ENCODE measurements at places on chromosomes 12 and 14. TPM values are rescaled to one million over a fixed set of nuclear protein-coding genes. Genes with fewer than 3 reads are reported as not detected.

Gene KCNA5
- not detected for total RNA-seq

Gene NABP2
- total RNA-seq: 99.6 TPM

Gene BMP4
- 0.87 TPM for total RNA-seq

Gene KRT3
- total RNA-seq: not detected

Gene ADAM21
- 0.08 TPM for total RNA-seq

Gene TSPAN11
- total RNA-seq: not detected

Gene CKAP4
- total RNA-seq: 95.9 TPM

Gene HSPA2
- 7.7 TPM for total RNA-seq

Gene TMEM30B
- 0.10 TPM for total RNA-seq

Gene DIP2B
- 30.2 TPM for total RNA-seq

Gene LHX5
- not detected for total RNA-seq

Data from Panc1 (cell line).